ENCODE measurements at places on chromosomes 1 and 21.

- DNase-seq: no peak
Observed at GRCh38 chr1:235950318-235950717, 83.6 kb upstream of the LYST start.

DNA sequence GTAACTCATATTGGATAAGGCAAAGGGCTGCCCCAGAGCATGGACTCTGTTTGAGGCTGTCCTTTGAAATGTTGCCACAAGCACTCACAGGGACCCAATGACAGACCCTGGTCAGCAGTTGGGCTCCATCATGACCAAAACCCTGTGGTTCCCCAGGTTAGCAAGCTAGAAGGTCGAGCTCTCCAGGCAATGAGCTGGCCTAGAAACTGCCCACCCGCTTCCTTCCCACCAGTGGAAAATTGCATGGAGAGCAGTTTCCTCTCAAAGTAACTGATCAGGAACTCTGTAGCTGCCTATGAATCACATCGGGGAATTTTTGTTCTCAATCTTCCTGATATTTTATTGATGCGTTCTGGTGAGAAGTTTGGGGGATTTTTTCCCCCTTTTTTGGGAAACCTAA, 52.8 kb downstream of the FHAD1 start:
- DNase-seq: no peak

DNA sequence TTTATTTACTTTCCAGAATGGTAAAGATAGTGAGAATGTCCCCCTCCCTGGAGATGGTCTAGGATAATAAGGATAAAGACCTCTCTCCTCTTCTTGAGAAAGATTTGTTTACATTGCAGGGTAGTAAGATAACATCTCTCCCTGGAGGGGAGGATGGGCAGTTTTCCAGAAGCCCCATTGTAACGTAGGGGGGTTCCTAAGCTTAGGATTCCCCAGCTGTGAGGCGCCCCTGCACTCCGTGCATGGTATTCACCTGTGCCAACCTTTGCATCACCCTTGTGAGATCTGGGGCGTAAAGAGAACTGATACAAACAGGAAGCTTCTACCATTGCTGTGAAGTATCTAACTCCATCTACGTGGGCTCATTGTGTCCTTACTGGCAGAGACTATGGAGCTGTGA, 148.7 kb upstream of the DNAH14 start:
- DNase-seq: no peak

GRCh38 chr1:74713849-74714248, 19.0 kb downstream of the CRYZ start:
- DNase-seq: no peak

GRCh38 chr21:33211732-33212131, 18.0 kb upstream of the IFNAR2 start:
- no peak for DNase-seq

GRCh38 chr1:156746728-156747631, 4.5 kb downstream of the HDGF start:
- peak; percentile 77 for DNase-seq

- DNase-seq: no peak
Observed at GRCh38 chr21:29641635-29642550, 297.9 kb downstream of the GRIK1 start.

GRCh38 chr1:2124446-2125198, 70.0 kb downstream of the FAAP20 start:
- no peak for DNase-seq

- DNase-seq: peak; percentile 55
Observed at GRCh38 chr1:6025269-6026094, 20.2 kb upstream of the KCNAB2 start.

- no peak for DNase-seq
Observed at GRCh38 chr1:29269382-29269781, 33.1 kb downstream of the PTPRU start.

DNA sequence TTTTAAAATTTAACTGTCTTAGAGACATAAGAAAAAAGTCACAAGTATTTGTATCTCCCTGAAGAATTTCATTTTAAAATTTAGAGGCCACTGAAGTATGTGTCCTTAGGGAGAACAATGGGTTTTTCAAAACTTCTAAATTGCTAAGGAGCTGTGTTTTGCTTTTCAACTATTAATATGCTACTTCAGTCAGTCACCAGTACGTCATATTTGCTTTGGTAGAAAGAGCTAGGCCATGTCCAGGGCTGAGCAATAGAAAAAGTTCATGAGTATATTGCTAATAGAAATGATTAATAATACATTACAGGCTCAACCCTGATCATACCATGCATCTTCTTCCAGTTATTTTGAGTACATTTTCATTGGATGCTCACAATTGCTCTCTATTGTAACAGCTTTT, 1.7 kb upstream of the SGIP1 start:
- DNase-seq: no peak

DNA sequence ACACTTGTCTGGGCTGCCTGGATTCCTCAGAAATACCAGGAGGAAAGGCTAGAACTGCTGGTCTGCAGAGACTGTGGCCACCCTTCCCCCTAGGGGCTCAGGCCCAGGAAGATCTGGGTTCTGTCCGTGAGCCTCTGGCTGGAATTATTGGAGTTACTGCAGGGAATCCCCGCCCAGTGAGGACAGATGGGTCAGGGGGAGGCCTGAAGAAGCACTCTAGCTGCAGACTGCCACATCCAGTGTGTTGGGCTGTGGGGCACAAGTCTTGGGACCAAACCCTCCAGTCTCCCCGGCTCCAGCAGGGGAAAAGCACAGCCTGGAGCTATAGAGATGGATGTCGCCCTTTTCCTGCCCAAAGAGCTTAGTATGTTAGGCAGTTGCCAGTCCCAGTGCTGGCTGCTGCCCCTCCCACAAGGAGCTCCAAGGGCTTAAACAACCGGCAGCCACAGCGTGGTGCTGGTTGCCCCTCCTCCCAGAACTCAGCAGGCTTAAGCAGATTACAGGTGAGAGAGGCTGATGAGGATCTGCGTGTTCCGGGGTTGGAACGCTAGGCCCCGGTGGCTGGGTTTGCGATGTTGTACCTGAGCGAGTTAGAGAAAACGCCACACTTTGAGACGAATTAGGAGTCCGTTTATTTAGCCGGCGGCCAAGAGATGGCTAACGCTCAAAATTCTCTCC, 255.5 kb upstream of the LRRC7 start:
- DNase-seq: no peak

DNA sequence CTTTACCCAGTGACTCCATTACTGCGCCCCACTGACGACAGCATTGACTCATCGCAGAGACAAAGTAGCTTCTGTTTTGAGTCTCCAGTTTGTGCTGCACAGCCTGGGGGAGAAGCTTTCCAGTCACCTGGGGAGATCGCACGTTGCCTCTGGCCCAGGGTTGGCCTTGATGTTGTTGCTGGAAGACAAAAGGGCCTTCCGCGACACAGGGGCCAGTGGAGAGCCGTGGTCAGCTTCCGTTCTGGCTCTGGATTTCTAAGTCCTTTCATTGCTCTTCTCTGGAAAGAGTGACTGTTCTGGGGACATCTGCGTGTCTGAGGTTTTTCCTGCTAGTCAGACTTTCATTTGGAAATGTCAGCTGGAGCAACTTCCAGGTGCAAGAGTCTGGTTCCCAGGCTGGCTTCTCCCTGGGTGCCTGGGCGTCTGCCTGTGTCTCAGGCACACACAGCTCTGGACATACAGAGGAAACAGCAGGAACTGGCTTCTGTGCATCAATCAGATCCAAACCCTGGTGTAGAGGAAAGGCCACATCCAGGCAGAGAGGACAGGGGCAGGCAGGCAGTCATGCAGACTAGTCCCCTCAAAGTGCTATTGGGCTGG, 257.0 kb downstream of the SIPA1L2 start:
- no peak for DNase-seq

GRCh38 chr1:41884256-41885230, 34.2 kb downstream of the HIVEP3 start:
- DNase-seq: no peak

DNA sequence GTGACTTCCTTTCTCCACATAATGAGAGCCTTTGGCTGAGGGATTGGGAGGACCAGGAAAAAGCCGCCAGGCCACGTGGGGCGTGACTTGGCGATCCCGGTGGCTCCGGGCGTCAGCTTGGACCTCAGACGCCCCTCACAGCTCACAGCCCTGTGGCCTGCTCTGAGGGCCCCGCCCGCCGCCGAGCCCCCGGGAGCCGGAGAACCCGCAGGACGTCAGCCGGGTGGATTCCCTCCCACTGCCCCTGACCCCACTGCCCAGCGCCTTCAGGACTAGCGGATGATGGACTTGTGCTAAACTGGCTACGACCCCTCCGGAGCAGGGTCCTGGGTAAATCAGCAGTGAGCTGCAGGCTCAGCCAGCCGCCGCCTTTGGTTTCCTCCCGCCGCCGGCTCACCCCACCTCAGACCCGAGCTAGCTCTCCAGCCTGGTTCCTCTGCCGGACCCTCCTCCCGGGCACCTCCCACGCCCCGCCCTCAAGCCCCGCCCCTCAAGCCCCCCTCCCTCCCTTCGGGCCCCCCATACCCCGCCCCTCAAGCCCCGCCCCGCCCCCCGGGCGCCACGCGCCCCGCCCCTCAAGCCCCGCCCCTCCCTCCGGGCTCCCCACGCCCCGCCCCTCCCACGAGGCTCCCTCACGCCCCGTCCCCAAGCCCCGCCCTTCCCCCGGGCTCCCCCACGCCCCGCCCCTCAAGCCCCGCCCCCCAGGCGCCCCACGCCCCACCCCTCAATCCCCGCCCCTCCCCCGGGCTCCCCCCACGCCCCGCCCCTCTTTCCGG, 10.0 kb upstream of the FAAP20 start:
- peak; percentile 83 for DNase-seq

GRCh38 chr1:6300342-6301048, 39.6 kb upstream of the GPR153 start:
- DNase-seq: no peak

- DNase-seq: peak; percentile 63
Observed at GRCh38 chr1:161182214-161182613, 4.9 kb upstream of the B4GALT3 start.

DNA sequence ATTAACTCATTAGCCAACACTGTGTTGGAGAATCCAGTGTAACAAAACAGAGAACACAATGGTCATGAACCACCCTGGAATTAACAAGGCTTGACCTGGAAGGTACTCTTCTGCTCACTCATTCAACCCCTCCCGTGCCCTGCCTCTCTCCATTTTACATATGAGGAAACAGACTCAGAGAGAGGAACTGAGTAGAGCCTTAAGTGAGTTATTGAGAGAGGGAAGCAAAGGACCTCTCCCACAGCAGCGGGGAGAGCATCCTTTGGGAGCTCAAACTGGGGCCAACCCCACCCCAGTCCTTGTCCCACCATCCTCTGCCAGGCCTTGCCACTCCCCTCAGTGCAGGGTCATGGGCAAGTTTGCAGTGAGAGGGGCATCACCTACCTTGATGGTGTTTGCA, 1.4 kb downstream of the S100A12 start:
- DNase-seq: no peak

DNA sequence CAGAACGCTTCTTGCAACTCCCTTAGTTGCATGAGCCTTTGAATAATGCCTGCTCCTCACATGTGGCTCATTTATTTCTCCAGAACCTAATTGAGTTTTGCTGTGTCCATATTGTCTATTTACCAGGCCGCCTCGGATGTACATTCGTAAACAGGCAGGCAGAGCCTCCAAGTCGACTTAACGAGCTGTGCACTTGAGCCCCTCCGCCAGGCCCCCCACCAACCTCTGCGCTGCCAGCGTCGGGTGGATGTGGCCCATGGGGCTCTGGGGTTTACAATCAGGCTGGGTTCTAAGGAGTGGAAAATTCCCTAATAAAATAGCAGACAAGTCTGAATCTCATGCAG, 106.1 kb downstream of the NPHP4 start:
- no peak for DNase-seq

DNA sequence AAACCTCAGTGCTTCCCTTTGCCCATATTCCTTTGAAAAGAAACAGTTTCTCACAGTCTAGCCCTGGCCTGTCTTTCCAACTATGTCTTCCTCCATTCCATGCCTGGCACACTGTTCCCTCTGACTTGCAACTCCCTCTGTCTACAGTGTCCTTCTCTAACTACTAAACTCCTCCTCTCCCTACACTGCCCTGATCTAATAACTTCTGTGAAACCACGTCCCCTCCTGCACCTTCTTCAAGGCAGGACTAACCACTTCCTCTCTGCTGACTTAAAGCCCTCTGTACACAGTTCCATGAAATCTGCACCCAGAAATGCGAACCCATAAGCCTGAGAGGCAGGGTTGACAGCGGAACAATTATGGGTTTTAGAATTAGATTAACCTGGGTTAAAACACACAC, 62.2 kb upstream of the ATP1B1 start:
- peak; percentile 92 for DNase-seq

DNA sequence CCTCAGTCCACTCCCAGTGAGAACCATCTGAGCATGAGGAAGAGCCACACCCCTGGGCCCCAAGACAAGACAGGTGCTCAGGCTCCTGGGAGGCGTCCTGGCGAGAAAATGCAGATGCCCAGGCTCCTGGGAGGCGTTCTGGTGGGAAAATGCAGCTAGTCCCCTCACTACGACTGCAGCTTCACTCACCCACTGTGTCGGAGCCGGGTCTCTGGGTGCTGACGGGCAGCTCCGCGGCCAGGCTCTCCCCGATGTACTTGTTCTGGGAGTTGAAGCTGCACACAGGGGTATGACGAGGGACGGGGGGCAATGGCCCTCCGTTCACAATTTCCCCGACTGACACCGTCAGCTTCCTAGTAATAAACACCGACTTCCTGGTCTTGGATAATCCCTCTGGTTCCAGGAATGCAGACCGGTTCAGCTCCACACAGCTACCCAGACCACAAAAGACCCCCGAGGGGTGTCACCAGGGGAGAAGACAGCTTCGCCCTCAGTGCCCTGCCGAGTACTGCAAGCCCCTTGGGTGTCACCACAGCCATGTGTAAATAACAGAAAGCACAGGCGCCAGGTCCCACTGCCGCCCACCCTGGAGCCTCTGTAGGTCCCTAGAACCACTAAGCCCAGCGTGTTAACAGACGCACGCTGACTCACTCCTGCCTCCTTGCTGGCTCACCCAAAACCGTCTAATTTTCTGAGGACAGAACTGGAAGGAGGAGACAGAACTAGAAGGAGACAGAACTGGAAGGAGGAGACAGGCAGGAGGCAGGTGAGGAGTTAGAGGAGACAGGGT, 19.5 kb downstream of the MCM3AP start:
- no peak for DNase-seq

GRCh38 chr21:42379426-42380215, 13.3 kb upstream of the TFF1 start:
- no peak for DNase-seq

- DNase-seq: peak; percentile 40
Observed at GRCh38 chr1:17213148-17213781, 8.3 kb downstream of the PADI1 start.

GRCh38 chr21:39313042-39313570, 326 bp downstream of the BRWD1 start:
- no peak for DNase-seq

GRCh38 chr1:42952303-42953001, 6.2 kb downstream of the SLC2A1 start:
- no peak for DNase-seq

- peak; percentile 74 for DNase-seq
Observed at GRCh38 chr1:183023601-183024316, 539 bp downstream of the LAMC1 start.

DNA sequence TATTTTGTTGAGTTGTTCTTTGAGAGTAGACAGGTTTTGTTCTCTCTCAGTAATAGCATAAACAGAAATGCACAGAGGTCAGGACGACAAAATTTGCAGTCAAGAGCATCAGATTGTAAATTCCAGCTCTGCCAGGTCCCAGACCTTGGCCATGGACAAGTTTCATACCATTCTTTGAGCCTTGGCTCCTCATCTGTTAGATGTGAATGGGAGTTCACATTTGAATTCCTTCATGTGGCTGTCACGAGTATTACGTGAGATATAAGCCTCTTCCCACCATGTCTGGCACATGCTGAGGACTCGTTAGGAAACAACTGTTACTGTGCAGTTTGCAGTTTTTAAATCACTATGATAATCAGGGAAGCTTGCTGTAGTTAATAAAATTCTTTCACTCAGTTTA, 93.2 kb upstream of the KCTD3 start:
- no peak for DNase-seq

GRCh38 chr1:7441143-7441841, 329.8 kb upstream of the VAMP3 start:
- DNase-seq: no peak
